ENCODE measurements at places on chromosomes 2 and 18. TPM values are rescaled to one million over a fixed set of nuclear protein-coding genes. Genes with fewer than 3 reads are reported as not detected.

DNA sequence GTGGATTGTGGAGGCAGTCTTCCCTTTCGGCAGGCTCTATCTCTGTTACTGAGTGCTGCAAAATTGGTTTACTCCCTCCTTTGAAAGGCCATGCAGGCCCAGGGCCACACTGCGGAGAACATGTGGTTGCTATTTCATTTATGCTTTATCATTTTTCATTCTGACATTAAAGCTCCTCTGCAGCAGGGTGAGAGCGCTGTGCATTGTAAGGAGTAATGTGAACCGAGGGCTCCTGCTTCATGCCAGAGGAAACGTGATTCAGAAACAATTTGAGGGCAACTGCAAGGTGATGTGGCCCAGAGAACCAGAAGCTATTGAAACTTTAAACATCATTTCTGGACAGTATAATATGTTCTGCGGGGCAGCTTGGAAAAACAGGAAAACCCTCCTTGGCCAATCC, 341.6 kb upstream of the NT5C1B start:
- no peak for DNase-seq

DNA sequence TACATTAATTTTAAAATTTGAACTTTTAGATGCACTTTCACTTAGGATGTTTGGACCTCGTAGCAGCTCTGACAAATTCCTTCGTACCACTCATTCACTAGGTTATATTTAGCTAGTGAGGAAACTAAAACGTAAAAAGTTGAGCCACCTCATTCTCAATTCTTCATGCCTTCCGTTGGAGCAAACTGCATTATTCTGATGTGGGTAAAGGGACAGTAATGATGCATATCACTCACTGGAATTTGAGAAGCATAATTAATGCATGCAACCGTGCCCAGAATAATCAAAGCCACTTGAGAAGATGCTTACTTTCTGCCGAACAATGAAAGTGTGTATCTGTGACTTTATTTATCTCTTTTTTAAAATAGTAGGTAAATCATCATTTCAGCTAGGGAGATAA, 2.2 kb downstream of the CNOT9 start:
- peak; percentile 81 for DNase-seq

Gene PRKAG3
- not detected for total RNA-seq

GRCh38 chr2:164992818-164993217, 37.5 kb upstream of the SLC38A11 start:
- DNase-seq, result peak; percentile 90

Gene MARCO
- not detected for total RNA-seq

GRCh38 chr2:36409935-36410334, 54.4 kb downstream of the CRIM1 start:
- no peak for DNase-seq
